D721Med (cell line): ENCODE measurements at places on chromosomes 2 and 18.

- DNase-seq = no peak
Measured at GRCh38 chr2:20532634-20533437, 86.0 kb downstream of the RHOB start.

GRCh38 chr18:8643326-8643878 lies 34.2 kb downstream of the RAB12 start:
- no peak for DNase-seq

- DNase-seq = no peak
Measured at GRCh38 chr2:134420259-134420658, 166.4 kb downstream of the MGAT5 start.

DNA sequence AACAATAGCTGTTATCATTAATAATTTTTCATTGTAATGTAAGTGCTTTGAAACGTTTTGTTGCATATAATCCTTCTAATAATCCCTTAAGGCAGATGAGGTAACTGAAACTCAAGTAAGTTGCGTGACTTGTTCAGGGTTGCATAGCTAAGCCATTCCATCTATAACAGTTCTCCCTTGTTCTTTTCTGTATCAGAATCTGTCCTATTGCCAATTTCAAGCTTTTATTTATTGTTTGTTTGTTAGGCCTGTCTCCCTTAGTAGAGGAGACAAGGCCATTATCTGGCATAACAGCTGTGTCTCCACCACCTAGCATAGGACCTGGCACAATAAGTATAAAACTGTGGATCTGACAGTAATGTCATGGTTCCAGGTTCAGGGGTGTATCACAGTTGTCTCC lies 19.4 kb downstream of the BABAM2 start:
- no peak for DNase-seq

DNA sequence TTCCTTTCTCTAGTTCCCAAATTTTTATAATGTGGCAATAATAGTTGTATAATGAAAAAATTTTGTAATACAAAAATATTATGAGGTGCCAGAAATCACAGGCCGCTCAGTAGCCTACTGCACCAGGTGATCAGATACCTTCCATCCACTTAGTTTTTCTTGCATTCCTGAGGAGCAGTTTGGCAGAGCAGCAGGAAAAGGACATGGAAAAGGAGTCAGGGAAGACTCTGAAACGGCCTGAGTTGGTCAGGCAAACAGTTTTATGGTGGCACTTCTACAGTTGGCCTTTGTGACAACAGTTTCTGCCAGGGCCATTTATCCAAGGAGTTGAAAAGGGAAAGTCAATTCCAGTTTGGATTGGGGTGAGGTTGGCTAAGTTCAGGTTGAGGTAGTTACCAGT lies 165.4 kb upstream of the ALPP start:
- DNase-seq = no peak

- no peak for DNase-seq
Measured at GRCh38 chr2:98160554-98160953, 73.6 kb downstream of the VWA3B start.

- no peak for DNase-seq
Measured at GRCh38 chr2:161990741-161991140, 83.3 kb downstream of the DPP4 start.

GRCh38 chr2:108271691-108272253 lies 16.9 kb upstream of the SULT1C2 start:
- DNase-seq = no peak

GRCh38 chr2:3117650-3118216 lies 259.9 kb downstream of the EIPR1 start:
- DNase-seq = no peak

DNA sequence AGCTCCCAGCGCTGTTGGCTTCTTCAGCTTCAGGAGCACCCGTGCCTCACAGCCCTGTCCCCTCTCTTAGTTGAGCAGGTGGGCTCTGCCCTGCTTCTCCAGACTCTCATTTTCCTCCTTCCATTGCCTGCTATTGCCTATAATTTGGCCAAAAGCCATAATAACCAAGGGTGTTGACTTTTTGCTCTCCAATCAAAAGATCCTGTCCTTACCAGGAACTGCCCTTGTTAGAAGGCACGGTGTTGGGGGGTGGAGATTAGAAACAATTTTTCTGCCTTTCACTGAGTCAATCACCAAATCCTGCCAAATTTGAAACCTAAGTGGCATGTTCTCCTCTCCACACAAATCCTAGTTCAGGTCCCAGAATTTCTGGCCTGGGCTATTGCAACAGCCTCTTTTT lies 16.7 kb upstream of the PDIA6 start:
- DNase-seq = no peak

DNA sequence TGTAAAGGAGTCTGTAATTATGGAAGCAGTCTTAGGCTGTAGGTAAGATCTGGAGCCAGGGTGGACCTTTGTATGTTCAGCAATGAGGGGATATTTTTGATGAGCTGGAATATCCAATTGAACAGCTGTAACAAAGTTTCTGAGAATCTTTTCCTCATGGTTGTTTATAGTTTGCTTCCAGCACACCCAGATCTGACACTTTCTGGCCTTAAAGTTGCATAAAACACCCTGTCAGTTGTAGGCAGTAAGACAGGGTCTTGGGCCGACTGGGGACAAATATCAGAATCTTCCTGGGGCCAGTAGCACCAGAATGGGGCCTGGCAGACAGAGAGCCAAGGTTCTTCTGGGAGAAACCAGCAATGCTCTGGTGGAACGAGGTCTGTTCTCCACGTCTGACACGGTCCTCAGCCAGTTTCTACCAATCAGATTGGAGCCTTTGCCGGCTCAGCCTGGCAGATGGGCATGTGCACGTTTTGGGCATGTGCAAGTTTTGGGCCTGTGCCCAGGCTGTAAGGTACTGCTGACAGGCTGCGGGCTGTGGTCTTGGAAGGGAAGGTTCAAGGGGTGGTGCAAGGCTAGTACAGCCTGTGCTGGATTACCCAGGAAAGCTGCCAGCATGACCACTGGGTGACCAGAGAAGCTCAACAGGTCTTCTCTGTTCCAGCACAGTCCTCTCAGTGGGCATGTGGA lies 89.8 kb downstream of the PRKCE start:
- DNase-seq = no peak

GRCh38 chr2:85913884-85914881 lies 25.4 kb upstream of the ST3GAL5 start:
- DNase-seq = no peak

- DNase-seq = no peak
Measured at GRCh38 chr2:191115804-191116203, 35.0 kb downstream of the STAT4 start.

DNA sequence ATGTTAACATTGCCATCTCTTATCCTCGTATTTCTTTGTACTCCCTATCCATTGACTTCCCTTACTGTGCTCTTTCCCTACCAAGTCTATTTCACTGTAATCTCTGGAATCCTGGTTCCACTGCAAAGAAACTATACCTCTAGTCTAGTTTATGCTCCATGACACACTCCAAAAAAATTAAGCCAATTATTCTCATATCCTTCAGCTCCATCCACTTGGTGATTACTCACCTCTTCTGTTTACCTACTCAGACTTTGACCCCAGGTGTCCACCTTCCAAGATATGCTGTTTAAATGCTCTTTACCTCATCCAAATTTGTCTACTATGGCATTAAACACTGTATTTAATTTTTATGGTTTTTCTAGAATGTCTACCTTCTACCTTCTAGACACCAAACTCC lies 137.9 kb downstream of the ATAD2B start:
- no peak for DNase-seq

DNA sequence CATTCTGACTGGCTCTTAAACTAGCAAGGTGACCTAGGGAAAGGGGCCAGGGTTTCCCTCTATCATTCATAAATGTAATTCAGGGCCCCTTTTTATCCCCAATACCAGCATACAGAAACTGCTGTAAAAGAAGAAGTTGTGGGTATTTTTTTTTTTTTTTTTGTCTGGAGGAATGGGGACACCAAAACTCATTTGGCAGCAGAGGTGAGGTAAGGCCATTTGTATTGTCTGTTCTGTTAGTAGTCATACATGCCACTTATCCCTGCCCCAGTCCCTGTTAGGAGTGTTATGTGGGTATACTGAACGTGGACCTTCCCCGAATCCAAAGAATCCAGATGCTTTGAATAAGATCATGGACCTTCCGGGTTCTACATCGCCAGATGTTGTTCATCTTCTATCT lies 1.7 kb downstream of the SEPTIN2 start:
- no peak for DNase-seq

GRCh38 chr18:39675368-39675767 lies 2109.8 kb upstream of the CELF4 start:
- no peak for DNase-seq

DNA sequence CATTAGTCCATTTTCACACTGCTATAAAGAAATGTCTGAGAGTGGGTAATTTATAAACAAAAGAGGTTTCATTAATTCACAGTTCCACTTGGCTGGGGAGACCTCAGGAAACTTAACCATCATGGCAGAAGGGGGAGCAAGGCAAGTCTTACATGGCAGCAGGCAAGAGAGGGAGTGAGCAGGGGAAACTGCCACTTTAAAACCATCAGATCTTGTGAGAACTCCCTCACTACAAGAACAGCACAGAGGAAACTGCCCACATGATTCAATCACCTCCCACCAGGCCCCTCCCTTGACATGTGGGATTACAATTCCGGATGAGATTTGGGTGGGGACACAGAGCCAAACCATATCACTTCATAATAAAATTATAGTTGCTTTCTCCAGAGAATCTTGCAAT lies 365.5 kb upstream of the ID2 start:
- DNase-seq = no peak

- no peak for DNase-seq
Measured at GRCh38 chr2:85342156-85342555, 12.2 kb downstream of the RETSAT start.

GRCh38 chr18:8301427-8302172 lies 307.6 kb upstream of the RAB12 start:
- peak; percentile 27 for DNase-seq

- no peak for DNase-seq
Measured at GRCh38 chr2:224335991-224336390, 65.9 kb downstream of the FAM124B start.

GRCh38 chr2:30026091-30027055 lies 105.0 kb upstream of the ALK start:
- DNase-seq = peak; percentile 48

DNA sequence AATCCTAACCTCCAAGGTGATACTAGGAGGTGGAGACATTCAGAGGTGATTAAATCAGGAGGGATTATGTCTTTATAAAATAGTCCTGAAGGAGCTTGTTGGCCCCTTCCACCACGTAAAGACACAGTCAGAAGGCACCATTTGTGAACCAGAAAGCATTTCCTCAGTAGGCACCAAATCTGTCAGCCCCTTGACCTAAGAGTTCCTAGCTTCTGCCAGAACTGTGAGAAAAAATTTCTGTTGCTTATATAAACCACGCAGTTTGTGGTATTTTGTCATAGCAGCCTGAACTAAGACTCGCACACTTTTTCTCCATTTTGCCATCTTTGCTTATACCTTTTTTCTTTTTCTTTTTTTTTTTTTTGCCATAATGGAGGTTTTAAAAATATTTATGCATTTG lies 18.6 kb upstream of the NARS1 start:
- DNase-seq = no peak

DNA sequence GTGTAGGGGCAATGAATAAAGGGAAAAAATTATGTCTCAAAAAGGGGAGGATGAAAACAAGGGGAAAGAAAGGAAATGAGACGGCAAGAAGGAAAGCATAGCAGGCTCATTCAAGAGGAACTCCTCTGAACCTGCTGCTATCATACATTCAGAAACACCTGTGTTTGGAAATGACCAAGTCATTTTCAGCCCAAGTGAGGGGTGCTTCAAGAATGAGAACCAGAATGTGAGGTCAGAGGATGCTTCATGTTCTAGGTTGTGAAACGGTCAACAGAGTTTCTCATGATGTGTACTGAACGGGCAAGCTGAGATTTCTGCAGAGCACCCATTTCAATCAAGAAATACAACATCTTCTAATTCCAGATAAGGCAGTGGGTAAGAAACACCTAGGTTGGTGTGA lies 1367.2 kb upstream of the CELF4 start:
- no peak for DNase-seq

DNA sequence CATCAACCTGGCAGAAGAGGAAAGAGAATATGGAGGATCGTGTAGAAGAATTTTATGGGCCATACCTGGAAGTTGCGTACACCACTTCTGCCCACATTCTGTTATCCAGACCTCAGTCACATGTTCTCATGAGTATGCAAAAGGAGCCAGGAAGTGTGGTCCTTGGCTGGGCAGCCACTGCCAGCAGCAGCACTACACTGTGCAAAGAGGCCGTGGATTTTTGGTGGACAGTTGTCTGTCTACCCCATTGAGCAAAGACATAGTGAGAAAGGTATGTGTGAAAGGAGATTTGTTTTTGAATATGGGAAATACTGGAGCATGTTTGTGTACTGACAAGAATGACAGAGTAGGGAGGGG lies 68.1 kb downstream of the SDC1 start:
- DNase-seq = no peak

DNA sequence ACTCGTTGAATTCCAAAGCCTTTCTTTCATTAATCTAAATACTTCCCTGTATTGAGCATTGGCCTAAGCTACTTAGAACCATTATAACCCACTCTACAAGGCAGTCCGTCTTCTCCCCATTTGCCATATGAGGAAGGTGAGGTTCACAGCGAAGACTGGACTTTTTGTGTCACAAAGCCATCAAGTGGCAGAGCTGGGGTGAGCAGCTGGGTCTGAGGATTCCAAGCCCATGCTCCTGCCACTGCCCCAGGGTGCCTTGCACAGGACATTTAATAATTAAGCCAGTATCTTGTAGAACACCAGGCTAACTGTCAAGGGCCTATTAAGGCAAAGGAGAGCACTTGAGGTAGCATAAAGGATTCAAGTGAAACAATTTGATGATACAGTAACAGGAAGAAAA lies 68.8 kb upstream of the ZNF397 start:
- no peak for DNase-seq

DNA sequence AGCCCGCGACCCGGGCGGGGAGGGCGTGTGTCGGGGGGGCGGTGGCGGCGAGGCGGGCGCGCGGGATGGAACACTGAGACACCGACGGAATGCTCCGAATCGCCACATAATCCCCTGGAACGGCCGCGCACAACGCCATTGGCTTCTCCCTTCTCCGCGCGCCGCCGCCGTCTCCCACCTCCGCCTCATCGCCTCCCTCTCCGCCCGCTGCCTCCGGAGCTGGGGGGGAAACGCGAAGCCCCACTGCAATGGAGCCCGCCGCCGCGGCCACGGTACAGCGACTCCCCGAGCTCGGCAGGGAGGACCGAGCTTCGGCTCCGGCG lies at the start of gene PHLPP1:
PHLPP1 (plus strand) TSS at position 106 of the 323 bp plus-strand sequence; CDS start at position 249, 143 bp downstream.
- DNase-seq = no peak

DNA sequence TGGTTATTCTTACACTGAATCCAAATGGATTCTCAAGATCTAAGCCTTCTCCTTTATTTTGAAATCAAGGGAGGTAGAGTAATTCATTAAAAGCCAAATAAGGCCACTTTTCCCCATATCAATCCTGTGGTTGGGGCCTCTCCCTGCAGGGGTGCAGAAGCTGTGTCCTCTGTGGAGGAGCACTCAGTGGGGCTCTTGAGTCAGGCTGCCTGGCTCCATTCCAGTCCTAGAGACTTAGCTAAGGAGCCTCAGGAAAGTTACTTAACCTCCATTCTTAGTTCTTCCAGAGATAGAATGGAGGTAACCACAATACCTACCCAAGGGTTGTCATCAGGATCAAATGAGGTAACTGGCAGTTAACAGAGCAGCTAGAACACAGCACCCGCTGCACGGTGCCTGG lies 564.3 kb downstream of the CMPK2 start:
- DNase-seq = no peak
